Stimulated activated CD4-positive, alpha-beta T cell treated with anti-CD3 and anti-CD28 coated beads, Interleukin-2, amount 100 ng/mL, for 24 hours (primary cell): ENCODE measurements at places on chromosomes 16 and 17.

DNA sequence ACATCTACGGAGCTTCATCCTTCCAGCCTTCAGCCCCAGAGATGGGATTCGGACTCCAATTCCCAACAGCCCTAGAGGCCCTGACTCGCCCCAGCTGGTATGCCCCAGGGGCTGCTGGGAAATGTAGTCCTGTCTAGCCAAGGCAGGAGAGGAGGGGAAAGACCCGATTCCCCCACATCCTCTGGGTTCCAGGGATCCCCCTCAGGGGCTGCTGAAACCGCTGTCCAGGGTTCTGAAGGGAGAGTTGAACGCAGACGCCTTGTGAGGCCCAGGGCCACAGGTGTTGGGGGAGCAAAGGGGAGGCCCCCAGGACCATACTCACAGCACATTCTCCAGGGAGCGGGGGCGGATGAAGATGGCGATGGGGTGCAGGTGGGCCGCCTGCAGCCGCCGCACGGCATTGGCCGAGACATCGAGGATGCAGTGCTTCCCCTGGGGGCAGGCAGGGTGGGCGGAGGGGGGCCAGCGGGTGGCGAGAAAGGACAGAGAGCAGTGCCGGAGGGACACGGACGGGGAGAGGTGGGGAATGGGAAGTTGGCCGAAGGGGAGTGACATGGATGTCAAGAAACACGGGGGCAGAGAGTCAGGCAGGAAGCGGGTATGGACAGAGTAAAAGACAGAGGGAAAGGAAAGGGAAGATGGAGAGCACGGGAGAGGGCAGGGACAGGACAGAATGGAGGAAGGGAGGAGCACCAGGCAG lies 12.6 kb upstream of the ASGR1 start:
- DNase-seq: no peak

- DNase-seq: no peak
Measured at GRCh38 chr17:13647543-13648021, 45.9 kb upstream of the HS3ST3A1 start.

DNA sequence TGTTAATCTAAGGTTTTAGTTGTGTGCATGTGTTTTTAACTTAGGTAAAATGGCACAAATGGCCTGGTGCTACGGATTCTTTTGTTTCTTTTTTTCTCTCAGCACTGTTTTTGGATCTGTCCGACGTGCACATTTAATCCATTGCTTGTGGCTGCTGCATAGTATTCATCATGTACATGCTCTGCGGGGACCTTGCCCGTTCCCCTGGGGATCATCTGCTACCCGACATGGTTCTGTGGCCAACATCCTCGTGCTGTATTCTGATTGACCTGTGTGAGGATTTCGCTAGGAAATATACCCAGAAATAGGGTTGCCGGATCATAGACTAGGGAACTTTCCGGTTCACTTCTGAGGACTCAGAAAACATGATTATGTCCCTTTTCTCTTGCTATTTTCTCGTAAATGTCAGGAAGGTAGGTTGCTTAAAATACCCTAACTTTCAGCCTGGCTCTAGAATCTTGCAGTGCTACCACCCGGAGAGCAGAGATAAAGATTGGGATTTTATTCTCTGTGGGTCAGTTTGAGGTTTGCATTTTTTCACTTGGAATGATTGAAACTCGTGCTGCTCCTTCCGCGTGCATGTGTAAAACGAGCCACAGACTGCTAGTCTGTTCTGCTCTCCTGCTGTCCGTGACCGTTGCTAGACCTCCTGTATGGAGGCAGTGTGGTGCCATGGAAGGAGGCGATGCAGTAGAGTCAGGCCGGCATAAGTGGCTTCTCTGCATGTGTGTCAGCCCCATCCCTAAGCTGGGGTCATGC lies 42.9 kb downstream of the LDHD start:
- no peak for DNase-seq

DNA sequence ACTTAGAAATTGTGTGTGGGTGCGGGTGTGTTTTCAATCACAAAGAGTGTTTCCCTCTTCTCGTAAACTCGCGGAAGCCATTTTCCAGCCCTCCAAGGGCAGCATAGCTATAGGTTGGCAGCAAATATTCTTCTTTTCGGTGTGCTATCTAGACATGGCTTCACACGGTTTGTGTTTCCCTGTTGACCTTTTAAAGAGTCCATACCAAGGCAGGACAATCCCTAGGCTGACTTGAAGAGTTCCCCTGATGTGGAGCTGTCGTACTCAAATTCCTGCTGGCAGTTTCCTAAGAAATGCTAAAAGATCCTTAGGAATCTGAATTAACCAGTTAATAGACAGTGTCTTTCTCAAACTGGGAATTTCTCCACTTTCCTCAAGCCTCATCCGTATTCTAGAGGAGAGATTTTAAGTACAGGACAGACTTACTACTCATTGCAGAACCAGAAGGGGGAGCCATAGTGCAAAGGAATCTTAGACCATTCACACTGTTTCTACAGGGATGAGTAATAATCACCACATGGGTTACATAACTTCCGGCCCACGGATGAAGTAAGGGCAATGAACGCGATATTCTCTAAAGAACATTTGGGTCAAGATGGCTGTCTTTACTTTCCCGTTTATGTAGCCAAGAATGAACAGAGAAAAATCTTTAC lies 288.6 kb upstream of the ELAC2 start:
- DNase-seq: peak; percentile 0

DNA sequence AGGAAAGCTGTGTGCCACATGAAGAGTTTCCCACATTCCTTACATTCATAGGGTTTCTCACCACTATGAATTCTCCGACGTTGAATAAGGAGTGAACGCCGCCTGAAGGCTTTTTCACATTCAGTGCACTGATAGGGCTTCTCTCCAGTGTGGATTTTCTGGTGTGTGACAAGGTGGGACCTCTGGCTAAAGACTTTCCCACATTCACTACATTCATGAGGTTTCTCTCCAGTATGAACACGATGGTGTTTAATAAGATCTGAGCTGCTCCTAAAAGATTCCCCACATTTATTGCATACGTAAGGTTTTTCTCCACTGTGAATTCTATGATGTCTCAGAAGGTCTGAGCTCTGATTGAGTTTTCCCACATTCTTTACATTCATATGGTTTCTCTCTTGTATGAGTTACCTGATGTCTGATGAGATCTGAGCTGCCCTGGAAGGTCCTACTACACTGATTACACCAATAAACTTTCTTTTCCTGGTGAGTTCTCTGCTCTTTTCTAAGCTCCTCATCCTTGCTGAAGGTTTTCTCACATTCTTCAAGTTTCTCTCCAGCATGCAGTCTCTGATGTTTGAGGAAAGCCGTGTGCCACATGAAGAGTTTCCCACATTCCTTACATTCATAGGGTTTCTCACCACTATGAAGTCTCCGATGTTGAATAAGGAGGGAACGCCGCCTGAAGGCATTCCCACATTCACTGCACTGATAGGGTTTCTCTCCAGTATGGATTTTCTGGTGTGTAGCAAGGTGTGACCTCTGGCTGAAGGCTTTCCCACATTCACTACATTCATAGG lies 10.0 kb downstream of the ZNF594 start:
- DNase-seq: no peak

DNA sequence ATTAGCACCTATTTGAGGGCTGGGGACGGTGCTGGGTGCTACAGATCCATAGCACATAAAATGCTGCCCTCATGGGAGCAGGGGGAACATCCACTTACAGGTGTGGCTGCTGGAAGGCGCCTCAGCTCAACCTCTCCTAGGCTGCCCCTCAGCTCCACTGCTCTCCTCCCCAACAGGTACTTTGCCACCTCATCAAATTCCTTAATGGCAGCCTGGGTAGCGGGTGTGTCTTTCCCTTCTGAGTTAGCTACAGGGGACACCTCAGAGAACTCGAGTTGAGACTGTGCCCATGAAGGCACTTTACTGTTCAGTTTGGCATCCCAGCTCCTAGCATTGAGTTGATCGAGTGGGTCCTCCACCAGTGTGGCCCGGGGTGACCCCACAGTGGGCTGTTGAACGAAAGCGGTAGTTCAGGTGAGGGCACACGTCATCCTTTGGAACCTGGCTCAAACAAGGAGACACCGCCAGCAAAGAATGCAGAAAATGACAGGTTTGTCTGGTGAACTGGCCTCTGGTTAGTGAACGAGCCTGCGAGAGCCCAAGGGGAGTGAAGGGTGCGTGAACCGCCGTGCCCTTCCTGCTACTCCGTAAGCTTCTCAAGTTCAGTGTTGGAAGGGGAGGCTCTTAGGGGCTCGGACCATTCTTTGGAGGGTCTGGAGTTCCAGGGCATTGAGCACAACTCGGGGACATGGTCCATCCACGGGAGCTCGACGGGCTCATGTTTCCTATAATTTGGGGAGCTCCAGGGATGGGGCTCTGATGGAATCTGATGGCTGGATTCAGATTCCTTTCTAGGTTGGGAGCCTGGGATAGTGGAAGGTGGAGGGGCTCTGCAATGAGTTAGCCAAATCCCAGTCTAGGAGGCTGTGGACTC lies 3.5 kb upstream of the CMIP start:
- no peak for DNase-seq

- DNase-seq: no peak
Measured at GRCh38 chr17:42266918-42267766, 9.0 kb downstream of the STAT5B start.

- DNase-seq: peak; percentile 75
Measured at GRCh38 chr17:17313350-17313991, 10.3 kb downstream of the NT5M start.

GRCh38 chr16:20181416-20181815 lies 107.7 kb upstream of the GPR139 start:
- DNase-seq: no peak

- DNase-seq: no peak
Measured at GRCh38 chr17:31114956-31115555, 20.3 kb downstream of the NF1 start.

GRCh38 chr17:77854083-77854758 lies 104.3 kb upstream of the TNRC6C start:
- DNase-seq: no peak

GRCh38 chr17:10613775-10614513 lies 43.2 kb downstream of the MYH3 start:
- DNase-seq: no peak

DNA sequence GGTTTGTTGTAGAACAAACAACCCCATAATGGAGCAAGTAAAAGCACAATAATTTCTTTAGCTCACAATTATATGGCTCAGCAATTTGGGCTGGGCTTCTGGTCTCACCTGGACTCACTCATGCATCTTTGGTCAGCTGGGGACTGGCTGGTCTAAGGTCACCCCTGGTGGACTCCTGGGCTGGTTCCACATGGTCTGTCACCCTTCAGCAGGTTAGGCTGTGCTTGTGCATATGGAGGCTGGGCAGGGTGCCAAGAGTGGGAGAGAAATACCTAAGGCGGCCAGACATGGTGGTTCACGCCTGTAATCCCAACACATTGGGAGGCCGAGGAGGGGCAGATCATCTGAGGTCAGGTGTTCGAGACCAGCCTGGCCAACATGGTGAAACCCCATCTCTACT lies 27.0 kb upstream of the SMURF2 start:
- DNase-seq: no peak

DNA sequence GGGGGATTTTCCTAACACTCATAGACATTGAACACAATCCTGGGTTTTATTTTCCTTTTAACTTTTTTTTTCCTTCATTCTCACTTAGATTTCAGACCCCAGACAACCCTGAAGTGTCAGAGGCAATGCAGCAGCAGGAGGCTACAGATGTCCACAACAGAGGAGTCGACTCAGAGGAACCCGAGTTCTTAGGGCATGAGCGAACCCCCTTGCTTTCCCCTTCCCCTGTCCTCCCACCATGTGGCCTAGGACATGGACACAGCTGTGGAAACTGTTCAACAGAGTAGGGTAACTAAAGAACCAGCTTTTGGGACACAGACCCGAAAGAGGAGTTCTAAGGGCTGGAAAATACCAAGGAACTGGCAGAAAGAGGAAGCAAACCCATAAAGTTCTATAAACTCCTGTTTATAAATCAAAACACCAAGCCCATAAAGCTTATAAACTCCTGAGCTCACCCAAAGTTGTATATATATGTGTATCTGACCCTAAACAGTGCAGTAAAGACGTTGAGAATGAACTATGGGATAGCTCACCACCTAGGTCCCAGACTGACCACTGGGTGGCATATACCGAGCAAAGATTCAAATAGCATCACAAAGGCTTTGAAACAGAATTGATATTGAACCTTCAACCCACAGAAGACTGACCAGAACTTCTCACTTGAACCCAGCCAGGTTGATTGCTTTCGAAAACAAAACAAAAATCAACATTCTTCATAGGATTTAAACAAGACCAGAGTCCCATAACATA lies 33.9 kb downstream of the CMTM4 start:
- no peak for DNase-seq

DNA sequence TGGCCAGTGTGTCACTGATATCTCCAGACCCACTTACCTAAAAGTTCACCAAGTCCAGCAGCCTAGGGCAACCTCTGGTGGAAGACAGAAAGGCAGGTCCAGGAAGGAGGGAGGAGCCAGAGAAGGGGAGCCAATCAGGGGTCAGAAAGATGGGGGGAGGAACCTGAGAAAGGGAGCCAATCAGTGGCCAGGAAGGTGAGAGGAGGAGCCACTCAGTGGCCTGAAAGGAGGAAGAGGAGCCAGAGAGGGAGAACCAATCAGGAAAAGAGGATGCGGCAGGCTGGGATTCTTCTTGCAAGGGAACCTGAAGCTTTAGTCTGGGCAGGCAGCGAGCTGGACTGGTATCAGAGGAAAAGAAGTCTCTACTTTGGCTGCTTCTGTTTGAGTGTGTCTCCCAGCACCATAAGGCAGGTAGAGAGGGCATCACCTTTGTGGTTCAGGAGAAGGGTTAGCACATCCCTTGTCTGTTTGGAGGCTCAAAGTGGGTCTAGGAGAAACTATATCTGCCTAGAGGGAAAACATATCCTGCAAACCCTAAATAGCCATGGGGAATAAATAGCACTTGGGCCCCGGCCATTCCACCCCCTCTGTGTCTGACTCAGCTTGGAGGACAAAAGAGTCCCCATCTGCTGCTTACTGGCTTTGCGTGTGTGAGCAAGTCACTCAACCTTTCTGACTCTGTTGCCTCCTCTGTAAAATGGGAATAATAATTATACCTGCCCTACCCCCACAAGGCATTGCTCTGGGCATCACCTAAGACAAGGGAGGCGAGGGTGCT lies 43.4 kb upstream of the CRHR1 start:
- DNase-seq: no peak

GRCh38 chr17:1755827-1756262 lies 6.0 kb upstream of the SERPINF1 start:
- no peak for DNase-seq

GRCh38 chr16:4882633-4883285 lies 35.5 kb downstream of the UBN1 start:
- no peak for DNase-seq

DNA sequence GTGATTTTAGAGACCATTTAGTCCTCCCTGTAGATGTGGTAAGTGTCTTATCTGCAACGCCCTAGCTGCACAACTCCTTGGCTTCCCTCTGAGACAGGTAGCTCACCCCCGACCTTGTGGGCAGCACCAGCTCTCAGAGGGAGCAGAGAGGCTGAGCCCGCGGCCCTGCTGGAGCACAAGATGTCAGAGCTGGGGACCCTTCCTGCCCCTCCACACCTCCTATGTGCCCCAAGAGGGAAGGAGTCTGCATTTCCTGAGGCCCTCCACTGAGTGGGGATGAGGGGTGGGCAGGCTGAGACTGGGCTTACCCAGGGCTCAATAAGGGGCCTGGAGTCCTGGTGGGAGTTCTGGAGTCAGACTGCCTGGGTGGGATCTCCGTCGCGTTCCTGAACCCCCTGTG lies 12.2 kb upstream of the ADGRG1 start:
- no peak for DNase-seq
